ENCODE measurements at places on chromosomes 5 and 9.
A peak's percentile ranks its signal among the peaks of the same experiment; 100 is the strongest.

DNA sequence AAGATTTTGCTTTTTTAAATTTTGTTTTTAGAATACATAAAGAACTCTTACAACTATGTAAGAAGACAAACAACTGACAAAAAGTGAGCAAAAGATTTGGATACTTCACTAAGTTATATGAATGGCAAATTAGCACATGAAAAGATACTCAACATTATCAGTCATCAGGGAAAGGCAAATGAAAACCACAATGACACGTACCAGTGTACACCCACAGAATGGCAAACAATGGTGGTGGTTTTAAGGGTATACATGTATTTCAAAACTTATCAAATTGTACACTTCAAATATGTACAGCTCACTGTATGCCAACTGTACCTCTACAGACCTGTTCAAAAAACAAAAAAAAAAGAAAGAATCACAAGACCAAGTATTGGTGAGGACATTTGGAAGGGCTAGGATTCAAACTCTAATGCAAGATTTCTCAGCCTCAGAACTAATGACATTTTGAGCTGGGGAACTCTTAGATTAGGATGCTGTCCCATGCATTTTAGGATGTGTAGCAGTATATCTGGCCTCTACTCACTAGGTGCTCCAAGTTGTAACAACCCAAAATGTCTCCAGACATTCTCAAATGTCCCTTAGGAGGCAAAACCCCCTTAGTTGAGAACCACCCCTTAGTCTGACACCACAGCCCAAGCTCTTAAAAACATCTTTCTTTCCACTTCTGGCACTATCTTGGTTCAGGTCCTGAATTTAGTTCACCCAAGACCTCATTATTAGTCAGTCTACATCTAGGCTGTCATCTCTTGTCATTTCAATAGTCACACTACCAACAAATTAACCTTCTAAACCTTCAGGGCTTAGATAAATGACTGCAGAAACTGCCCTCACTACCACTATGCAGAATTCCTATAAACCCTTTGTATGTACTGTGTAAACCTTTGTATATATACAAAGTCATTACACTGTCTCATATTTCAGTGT lies 9.7 kb downstream of the SCAI start:
- no peak for DNase-seq

- DNase-seq, result no peak
Observed at GRCh38 chr5:80780761-80781285, 126.0 kb upstream of the DHFR start.

- DNase-seq, result no peak
Observed at GRCh38 chr9:37539634-37540033, 36.5 kb downstream of the FBXO10 start.

DNA sequence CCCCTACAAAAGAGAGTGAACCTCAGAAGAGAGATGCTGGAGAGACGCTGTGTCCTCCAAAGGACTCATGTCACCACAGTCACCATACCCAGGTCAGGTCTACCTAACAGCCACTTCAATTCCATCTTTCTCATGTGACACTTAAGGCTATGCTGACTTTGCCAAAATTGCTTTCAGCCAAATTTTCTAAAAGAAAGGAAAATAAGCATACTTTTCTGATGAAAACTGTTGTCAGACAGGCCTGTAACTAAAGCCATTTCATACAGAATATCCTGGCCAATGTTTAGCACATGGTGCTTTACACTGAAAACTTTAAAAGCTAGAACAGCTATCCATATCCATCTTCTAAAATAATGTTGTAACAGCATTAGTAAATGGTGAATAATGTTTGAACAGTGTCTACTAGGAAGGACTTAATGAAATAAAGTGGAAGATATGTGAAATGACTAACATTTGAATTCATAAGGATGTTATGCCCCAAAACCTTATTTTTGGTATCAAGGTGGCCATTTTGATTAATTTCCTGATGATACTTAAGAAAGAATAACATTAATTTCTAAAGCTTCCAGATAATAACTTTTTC lies 97.2 kb downstream of the NFIB start:
- no peak for DNase-seq

DNA sequence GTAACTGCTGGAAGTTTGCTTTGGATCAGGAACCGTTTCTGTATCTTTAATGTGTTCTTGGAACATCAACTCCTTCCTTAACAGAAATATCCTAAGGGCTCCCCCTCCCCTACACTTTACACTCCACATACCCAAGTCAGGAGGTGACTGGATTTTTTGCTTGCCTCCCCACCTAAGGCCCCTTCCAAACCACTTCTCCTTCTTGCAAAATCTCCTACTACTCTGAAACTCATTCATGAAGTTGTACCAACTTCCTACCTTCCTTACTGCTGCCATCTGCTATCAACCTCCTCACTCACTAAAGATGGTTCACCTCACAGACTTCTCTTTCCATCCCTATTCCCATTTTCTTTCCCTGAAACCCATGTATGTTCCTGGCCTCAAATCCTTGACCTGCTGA lies 16.1 kb downstream of the TXN start:
- DNase-seq, result no peak

- DNase-seq, result no peak
Observed at GRCh38 chr5:34007201-34007620, 639 bp downstream of the AMACR start.

- no peak for DNase-seq
Observed at GRCh38 chr5:115778417-115778816, 38.0 kb downstream of the CDO1 start.

DNA sequence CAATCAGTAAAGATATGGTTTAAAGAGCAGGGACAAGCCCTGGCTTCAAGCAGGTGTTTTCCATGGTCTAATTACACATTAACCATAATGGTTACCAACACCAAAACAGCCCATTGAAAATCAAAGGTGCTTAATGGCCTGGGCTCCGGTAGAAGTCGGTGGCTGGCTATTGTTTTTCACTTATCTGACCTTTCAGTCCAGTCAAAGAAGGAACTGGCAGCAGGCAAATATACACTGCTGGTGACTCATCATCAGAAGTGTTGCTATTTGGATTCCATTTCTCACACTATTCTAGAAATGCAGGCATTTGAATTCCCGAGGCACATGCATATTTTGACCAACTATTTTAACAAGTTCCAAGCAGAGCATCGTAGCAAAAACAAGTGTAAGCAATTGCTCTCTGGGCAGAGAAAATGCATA lies 26.3 kb upstream of the GABRP start:
- no peak for DNase-seq

- DNase-seq, result peak; percentile 54
Observed at GRCh38 chr5:149442563-149443182, 63.6 kb upstream of the IL17B start.

DNA sequence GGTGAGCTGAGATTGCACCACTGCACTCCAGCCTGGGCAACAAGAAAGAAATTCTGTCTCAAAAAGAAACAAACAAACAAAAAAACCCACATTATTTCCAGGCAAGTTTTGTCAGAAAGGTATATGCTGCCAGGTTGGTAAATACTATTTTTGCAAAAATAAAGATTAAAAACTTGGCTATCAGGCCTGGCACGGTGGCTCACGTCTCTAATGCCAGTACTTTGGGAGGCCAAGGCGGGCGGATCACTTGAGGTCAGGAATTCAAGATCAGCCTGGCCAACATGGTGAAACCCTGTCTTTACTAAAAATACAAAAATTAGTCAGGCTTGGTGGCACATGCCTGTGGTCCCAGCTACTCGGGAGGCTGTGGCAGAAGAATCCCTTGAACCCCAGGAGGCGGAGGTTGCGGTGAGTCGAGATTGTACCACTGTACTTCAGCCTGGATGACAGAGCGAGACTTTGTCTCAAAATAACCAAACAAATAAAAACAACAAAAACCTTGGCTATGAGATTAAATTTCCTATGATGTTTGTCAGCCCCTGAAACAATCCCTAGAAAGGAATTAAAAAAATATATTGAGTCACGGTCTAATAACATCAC lies 22.7 kb downstream of the AGXT2 start:
- DNase-seq, result no peak
